Naive B cell (primary cell): ENCODE measurements at places on chromosomes 12 and 14. TPM values are rescaled to one million over a fixed set of nuclear protein-coding genes. Genes with fewer than 3 reads are reported as not detected.

DNA sequence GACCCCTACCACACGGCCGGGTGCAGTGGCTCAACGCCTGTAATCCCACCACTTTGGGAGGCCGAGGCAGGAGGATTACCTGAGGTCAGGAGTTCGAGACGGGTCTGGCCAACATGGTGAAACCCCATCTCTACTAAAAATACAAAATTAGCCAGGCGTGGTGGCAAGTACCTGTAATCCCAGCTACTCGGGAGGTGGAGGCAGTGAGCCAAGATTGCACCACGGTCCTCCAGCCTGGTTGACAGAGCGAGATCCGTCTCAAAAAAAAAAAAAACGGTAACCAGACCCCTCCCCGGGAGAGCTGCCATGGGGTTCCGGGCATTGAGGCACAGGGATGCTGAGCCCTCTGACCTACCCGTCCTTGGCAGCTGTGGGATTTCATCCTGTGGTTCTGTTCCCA, 21.8 kb downstream of the BCL7A start:
- no peak for DNase-seq

DNA sequence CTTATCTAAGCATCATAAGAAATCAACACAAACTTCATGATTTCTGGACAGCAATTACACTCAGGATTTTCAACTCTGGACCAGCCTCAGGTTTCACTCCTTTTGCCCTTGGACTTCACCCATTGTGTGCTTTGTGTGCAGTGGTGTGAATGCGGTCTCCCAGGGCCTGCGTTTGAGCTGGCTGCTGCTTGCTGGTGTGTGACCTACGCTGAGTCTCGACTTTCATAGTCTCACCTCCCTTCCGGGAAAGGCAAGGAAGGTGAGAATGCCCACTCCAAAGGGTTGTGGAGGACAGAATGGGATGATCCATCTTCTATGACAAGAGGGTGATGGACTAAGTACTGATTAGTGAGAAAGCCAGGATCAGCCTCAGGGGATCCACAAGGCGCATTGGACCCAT, 228.8 kb downstream of the C12orf75 start:
- DNase-seq: no peak

GRCh38 chr12:51636581-51636980, 45.5 kb downstream of the SCN8A start:
- no peak for DNase-seq

DNA sequence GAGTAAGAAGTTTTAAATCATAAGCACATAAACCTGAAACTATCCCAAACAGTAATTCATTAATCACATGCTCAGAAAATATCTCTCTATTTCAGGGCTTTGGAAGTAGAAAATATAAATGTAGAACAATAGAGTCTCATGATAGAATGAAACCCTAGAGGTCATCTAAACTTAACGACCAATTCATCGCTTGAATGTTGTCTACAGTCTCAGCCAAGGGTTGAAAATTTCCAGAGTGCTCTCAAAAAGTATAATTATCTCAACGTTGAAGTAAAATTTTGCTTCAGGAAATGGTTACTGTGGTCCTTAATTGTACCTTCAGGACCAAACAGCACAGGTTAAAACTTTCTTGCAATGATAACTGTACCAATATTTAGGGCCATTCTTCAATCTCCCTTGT, 1053.6 kb upstream of the SEL1L start:
- DNase-seq: no peak

- no peak for DNase-seq
Measured at GRCh38 chr14:35242599-35243311, 49.4 kb upstream of the PSMA6 start.

Gene LRRC10
- not detected for polyA plus RNA-seq

GRCh38 chr12:6396031-6396430, 12.1 kb downstream of the LTBR start:
- no peak for DNase-seq

DNA sequence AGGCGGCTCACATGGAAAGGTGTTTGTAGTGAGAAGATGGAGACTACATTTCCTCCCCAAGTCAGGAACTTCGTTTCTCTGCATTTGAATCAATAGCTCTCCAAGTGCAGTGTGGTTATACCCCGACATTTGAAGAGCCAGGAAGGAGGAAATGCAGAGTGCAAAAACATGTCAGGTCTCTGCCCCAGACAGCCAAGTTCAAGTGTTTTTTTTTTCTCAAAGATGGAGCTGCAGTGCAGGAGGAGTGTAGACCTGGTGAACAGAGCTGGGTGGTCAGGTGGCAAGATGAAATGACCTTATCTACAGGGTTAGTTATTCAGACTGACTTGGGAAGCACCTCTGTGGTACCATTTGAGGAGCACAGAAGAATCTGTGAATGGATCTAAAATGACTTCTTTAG, 21.3 kb downstream of the MLXIP start:
- DNase-seq: no peak

DNA sequence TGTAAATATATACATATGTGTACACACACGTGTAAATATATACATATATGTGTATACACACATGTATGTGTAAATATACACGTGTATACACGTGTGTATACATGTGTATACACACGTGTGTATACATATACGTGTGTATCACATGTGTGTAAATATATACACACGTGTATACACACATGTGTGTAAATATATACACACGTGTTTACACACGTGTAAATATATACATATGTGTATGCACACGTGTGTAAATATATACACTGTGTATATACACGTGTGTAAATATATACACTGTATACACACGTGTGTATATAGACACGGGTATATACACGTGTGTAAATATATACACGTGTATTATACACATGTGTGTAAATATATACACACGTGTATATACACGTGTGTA, 71.7 kb downstream of the RPAP3 start:
- no peak for DNase-seq

GRCh38 chr14:37641117-37641516, 45.7 kb downstream of the TTC6 start:
- DNase-seq: no peak
